ENCODE measurements at places on chromosomes 1 and 21.

DNA sequence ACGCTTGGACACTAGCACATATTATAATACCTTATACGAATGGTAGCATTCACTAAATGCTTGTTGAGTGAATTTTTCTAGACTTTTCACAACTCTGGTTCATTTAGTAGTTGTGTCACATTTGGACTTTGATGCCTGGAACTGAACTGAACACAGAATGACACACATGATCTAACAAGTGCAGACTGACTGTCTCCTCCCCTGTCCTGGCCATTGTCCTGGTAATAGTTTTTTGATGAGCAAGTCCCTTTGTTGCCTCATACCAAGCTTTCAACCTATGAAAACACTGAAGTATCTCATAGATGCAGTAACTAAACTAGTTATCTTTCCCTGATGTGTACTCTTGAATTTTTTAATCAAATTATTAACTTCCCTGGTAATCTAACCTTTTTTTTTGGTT is 66.4 kb downstream of the LRRC8D start:
- no peak for DNase-seq

- DNase-seq = no peak
Measured at GRCh38 chr1:53183095-53183990, 13.3 kb upstream of the CPT2 start.

GRCh38 chr1:119935373-119935772 is 39.1 kb upstream of the ADAM30 start:
- DNase-seq = no peak

DNA sequence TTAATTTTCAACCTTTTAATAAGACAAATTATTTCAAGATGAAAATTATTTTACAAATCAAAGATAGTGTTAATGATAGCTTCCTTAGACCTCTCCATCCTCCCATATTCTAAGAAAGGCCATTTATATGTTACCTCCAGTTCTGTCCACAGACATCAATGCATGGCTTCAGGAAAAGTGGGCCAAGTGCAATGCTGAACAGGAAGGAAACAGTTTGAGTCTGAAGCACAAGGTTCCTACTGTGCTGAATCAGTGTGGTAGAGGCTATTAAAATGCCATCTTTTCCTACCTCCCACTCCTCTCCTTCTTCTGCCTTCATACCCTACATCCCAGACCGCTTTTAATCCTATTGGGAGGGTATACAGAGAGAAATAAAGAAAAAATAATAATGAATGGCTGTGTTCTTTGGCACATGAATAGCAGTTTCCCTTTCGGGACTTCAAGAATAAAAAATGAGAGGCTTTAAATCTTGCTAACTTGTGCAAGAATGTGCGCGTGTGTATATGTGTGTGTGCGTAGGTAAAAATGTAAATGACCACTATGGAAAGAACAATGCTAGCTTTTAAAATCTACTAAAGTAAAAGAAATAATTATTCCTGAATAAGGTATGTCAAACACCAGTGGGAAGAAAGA is 62.6 kb upstream of the C1orf105 start:
- DNase-seq = peak; percentile 29

- DNase-seq = no peak
Measured at GRCh38 chr1:13607002-13607401, 23.4 kb downstream of the PDPN start.

Data from pons (tissue), 1 donor.